ENCODE measurements at places on chromosomes 5 and 9. TPM values are rescaled to one million over a fixed set of nuclear protein-coding genes. Genes with fewer than 3 reads are reported as not detected.

GRCh38 chr9:134624621-134625181, 16.9 kb upstream of the COL5A1 start:
- H3K4me1 ChIP-seq = no peaks in the 10 kb centered on the region
- peaks cover 56% of the 10 kb centered on the region for H3K27me3 ChIP-seq
- H3K36me3 ChIP-seq = no peaks in the 10 kb centered on the region

DNA sequence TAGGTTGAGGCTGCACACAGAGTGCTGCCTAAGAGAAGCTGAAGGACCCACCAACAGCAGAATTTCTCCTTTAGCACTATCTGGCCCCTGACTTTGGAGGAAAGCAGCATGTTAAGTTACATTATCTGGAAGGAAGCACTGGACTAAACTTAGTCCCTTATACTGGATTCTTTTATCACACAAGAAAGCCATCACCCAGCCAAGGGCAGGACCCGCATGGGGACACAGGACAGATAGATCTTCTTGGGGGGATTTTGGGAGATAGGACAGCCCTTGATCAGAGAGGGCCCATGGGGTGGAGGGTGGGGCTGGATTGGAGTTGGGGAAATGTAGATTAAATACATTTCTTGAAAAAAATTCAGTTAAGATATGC, 14.4 kb downstream of the ANKRD33B start:
- no peaks in the 10 kb centered on the region for H3K27me3 ChIP-seq
- no peak overlapping the region for H3K4me3 ChIP-seq
- DNase-seq = no peak
- peaks cover 15% of the 10 kb centered on the region for H3K4me1 ChIP-seq
- no peak overlapping the region for H3K27ac ChIP-seq

The PLAC8L1 gene
- total RNA-seq = 3.8 TPM

The TTLL11 gene
- total RNA-seq = 10.4 TPM

The SCGB3A2 gene
- total RNA-seq = not detected

GRCh38 chr5:142109331-142110045, 909 bp downstream of the NDFIP1 start:
- H3K27ac ChIP-seq = peak overlapping the region; percentile 76
- peak overlapping the region; percentile 95 for H3K4me3 ChIP-seq
- peaks cover 26% of the 10 kb centered on the region for H3K4me1 ChIP-seq
- H3K27me3 ChIP-seq = no peaks in the 10 kb centered on the region
- DNase-seq = no peak

The FBP1 gene
- 6.5 TPM for total RNA-seq
